Stimulated activated CD8-positive, alpha-beta memory T cell treated with anti-CD3 and anti-CD28 coated beads, Interleukin-15, amount 100 ng/mL, for 1 hour (primary cell): ENCODE measurements at places on chromosomes 13 and 19.

- no peak for DNase-seq
Measured at GRCh38 chr13:106376401-106377112, 158.9 kb downstream of the EFNB2 start.

DNA sequence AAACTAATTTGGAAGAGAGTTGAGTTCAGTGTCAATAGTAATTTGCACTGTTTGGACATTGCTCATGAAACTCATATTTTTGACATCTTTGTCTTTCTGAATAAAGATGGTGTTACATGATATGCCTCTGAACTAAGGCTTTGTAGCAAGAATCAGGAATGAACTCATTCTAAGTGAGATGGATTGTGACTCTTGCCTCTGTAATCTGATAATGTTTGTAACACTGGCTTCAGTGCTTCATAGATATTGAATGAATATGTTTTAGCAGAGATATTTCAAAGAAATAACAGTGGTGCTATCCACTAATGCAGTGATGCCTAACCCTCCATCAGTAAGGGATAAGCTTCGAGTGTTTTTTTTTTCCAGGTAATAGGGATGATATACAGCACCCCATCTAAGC, 32.9 kb downstream of the TEX26 start:
- DNase-seq = no peak

- no peak for DNase-seq
Measured at GRCh38 chr19:28697308-28697707, 515.6 kb downstream of the UQCRFS1 start.

- DNase-seq = no peak
Measured at GRCh38 chr13:26202365-26202972, 19.6 kb downstream of the RNF6 start.

GRCh38 chr19:1220976-1221903, 15.7 kb downstream of the STK11 start:
- DNase-seq = no peak

GRCh38 chr13:98363326-98363725, 186.3 kb upstream of the RNF113B start:
- no peak for DNase-seq

GRCh38 chr19:4707322-4707721, 16.3 kb downstream of the DPP9 start:
- no peak for DNase-seq

- DNase-seq = no peak
Measured at GRCh38 chr13:40994581-40995230, 24.4 kb downstream of the ELF1 start.

DNA sequence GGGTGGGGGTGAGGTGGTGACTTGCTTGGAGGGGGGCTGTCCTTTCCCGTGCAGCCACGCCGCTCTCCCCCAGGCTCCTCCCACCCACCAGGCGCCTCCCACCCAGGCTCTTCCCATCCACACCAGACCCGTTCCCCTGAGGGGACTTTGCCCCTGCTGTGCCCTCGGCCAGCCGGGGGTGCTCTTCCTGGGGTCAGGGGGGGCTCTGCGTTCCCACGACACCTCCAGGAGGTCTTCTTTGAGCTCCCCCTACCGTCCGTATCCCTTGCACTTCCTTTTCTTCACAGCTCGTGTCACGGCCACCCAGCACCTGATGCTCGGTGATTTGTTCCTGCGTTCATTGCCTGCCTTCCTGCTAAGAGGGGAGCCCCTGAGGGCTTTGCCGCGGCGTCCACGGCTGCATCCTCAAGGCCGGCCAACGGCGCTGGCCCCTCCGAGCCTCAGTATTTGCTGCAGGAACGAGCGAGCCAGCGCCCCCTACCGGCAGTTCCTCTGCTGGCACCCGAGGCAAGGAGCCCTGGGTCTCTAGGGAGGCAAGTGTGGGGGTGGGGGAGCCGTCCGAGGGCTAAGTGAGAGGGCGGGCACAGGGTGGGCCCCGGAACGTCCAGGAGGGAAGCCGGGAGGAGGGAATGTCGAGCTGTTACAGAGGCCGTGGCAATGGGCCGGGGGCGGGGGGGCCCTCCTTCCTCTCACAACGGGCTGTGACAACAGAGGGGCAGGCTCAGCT, 11.8 kb downstream of the LRRC4B start:
- peak; percentile 55 for DNase-seq
